ENCODE measurements at places on chromosomes 6 and 20. TPM values are rescaled to one million over a fixed set of nuclear protein-coding genes. Genes with fewer than 3 reads are reported as not detected.
A peak's percentile ranks its signal among the peaks of the same experiment; 100 is the strongest.

DNA sequence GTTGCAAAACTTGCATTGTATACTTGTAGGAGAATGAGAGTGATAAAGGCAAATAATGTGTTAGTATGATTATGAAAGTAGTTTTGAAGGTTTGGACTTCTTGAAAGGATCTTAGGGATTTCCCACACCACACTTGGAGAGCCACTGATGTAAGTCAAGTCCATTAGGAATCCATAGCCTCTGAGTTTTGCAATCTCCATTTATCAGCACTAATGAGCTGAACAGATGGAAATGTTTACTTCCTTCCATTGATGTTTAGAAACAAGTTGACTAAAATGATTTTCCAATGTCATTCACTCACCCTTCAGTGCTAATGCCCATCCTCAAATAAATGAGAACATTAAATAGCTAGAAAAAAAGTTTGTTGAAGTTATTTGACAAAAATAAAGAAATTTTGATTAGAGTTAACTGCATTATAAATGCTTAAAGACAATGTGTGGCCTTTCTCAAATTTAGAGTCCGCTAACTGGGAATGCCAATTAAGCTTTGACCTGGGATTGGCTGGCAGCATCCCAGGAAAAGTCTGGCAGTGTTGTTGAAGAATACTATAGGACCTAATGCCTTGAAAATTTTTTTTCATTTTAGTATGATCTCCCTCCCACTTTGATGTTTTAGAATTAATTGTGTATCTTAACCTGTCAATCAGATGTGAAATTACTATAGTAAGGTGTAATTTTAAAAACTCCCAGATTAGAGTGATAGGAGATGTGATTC is 68.0 kb downstream of the SLC35F1 start:
- H3K27ac ChIP-seq = no peak overlapping the region
- no peak overlapping the region for H3K4me3 ChIP-seq
- DNase-seq = no peak

- H3K4me3 ChIP-seq = no peak overlapping the region
- no peak overlapping the region for H3K27ac ChIP-seq
- H3K27me3 ChIP-seq = no peaks in the 10 kb centered on the region
- H3K36me3 ChIP-seq = no peaks in the 10 kb centered on the region
- no peaks in the 10 kb centered on the region for H3K4me1 ChIP-seq
Observed at GRCh38 chr6:158629367-158630221, 14.9 kb downstream of the DYNLT1 start.

GRCh38 chr20:23166563-23166962 is 80.4 kb upstream of the CD93 start:
- no peaks in the 10 kb centered on the region for H3K36me3 ChIP-seq
- peaks cover 8% of the 10 kb centered on the region for H3K4me1 ChIP-seq
- H3K27ac ChIP-seq = no peak overlapping the region
- no peak overlapping the region for H3K4me3 ChIP-seq
- no peaks in the 10 kb centered on the region for H3K27me3 ChIP-seq

GRCh38 chr20:58523072-58523970 is 8.1 kb upstream of the APCDD1L start:
- peak; percentile 56 for DNase-seq
- H3K27me3 ChIP-seq = peaks cover 1% of the 10 kb centered on the region
- peak overlapping the region; percentile 82 for H3K27ac ChIP-seq
- H3K4me1 ChIP-seq = peaks cover 28% of the 10 kb centered on the region
- H3K36me3 ChIP-seq = peaks cover 10% of the 10 kb centered on the region
- H3K4me3 ChIP-seq = peak overlapping the region; percentile 26

- DNase-seq = peak; percentile 26
- H3K36me3 ChIP-seq = no peaks in the 10 kb centered on the region
- H3K4me3 ChIP-seq = no peak overlapping the region
- peaks cover 29% of the 10 kb centered on the region for H3K4me1 ChIP-seq
Observed at GRCh38 chr6:45900808-45901752, 114.6 kb downstream of the CLIC5 start.

DNA sequence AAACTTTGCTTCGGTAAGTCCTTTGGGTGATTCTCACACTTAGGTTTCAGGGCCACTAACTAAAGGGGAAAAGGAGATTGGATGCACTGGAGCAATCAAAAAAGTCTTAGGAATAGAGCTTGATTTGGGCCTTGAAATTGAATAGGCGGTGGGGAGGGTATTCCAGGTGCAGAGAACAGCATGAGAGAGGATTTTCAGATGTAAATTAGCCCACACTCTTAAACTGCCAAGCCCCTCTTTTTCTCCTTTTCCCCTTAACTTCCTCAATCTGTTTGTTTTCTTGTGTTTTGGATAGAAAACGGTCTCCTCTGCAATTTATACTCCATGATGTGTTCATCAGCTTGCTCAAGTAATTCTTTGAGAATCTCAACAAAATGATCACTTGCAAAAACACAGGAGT is 62.1 kb upstream of the RIPOR2 start:
- DNase-seq = no peak
- H3K4me1 ChIP-seq = peaks cover 11% of the 10 kb centered on the region
- no peaks in the 10 kb centered on the region for H3K27me3 ChIP-seq
- no peaks in the 10 kb centered on the region for H3K36me3 ChIP-seq

DNA sequence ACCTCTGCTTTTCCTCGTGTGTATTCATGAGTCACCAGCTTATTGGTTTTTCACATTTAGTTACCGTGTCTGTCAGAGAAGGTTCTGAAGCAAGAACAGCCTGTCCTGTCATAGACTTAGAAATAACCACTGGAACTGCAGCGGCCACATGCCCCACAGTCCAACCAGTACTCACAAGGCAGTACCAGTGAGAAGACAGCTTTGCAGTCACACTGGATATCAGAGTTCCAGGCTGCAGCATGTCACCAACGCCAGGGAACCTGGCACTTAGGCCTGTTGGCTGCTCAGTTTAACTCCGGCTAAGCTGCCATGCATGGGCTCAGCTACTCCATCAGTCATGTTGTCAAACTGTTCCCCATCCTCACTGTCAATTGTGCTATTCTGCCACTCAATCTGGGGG is 40.1 kb downstream of the ADNP start:
- H3K4me3 ChIP-seq = no peak overlapping the region
- H3K4me1 ChIP-seq = no peaks in the 10 kb centered on the region
- no peak for DNase-seq
- peaks cover 31% of the 10 kb centered on the region for H3K36me3 ChIP-seq
- H3K27ac ChIP-seq = no peak overlapping the region

DNA sequence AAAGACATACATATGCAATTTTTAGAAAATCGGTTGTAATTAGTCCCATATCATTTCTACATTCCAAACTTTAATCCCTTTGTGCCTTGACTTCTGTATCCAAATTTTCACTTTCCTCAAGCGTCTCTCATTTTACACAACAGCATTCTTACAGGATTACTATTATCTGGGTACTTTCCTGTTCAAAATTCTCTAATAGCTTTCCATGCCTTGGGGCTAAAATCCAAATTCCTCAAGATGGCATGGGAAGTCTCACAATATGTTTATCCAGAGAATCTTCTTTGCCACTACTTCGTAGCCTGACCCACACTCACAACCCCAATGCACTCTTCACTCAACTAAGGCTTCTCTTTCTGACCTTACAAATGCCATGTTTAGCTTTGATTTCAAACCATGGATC is 125.0 kb downstream of the TBX18 start:
- DNase-seq = no peak
- H3K4me3 ChIP-seq = no peak overlapping the region
- no peaks in the 10 kb centered on the region for H3K36me3 ChIP-seq
- no peaks in the 10 kb centered on the region for H3K27me3 ChIP-seq
- peaks cover 10% of the 10 kb centered on the region for H3K4me1 ChIP-seq
- H3K27ac ChIP-seq = no peak overlapping the region

- no peak overlapping the region for H3K4me3 ChIP-seq
- no peaks in the 10 kb centered on the region for H3K36me3 ChIP-seq
- DNase-seq = no peak
- no peaks in the 10 kb centered on the region for H3K27me3 ChIP-seq
Observed at GRCh38 chr20:60806354-60806753, 445.7 kb upstream of the CDH4 start.

- no peak overlapping the region for H3K27ac ChIP-seq
- DNase-seq = peak; percentile 60
- H3K36me3 ChIP-seq = no peaks in the 10 kb centered on the region
- no peaks in the 10 kb centered on the region for H3K4me1 ChIP-seq
Observed at GRCh38 chr6:29834564-29835436, 7.2 kb downstream of the HLA-G start.

GRCh38 chr6:56222499-56222898 is 24.9 kb downstream of the COL21A1 start:
- H3K36me3 ChIP-seq = no peaks in the 10 kb centered on the region
- no peak overlapping the region for H3K27ac ChIP-seq
- H3K4me1 ChIP-seq = no peaks in the 10 kb centered on the region
- H3K27me3 ChIP-seq = no peaks in the 10 kb centered on the region
- H3K4me3 ChIP-seq = no peak overlapping the region
- DNase-seq = no peak

GRCh38 chr20:39036011-39036410 is 73.9 kb downstream of the DHX35 start:
- H3K4me3 ChIP-seq = no peak overlapping the region
- H3K27me3 ChIP-seq = no peaks in the 10 kb centered on the region
- H3K4me1 ChIP-seq = no peaks in the 10 kb centered on the region
- no peak for DNase-seq

DNA sequence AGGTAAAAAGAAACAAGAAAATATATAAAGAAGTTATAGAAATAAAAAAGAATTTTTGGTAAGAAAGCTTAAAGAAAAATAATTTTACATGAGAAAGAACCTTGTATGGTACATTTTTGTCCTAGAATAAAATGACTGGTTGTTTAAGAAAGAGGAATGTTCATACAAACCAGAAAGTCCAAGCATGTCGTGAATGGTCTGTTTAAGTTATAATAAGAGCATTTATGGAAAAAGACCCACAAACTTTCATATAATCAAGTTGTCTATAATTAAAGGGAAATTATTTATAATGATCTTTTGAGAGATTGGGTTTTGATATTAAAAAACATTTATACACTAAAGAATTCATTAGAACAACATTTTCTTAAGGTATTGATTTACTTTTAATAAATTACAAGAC is 27.8 kb upstream of the FAM110A start:
- no peaks in the 10 kb centered on the region for H3K4me1 ChIP-seq
- no peak overlapping the region for H3K4me3 ChIP-seq
- H3K27me3 ChIP-seq = no peaks in the 10 kb centered on the region
- H3K27ac ChIP-seq = no peak overlapping the region
- peak; percentile 70 for DNase-seq
- H3K36me3 ChIP-seq = no peaks in the 10 kb centered on the region

C6orf141 gene
- 97.2 TPM for total RNA-seq

MEP1A gene
- not detected for total RNA-seq

GABRR2 gene
- not detected for total RNA-seq

PNLDC1 gene
- total RNA-seq = 0.06 TPM

BCAS1 gene
- total RNA-seq = not detected

HRH3 gene
- total RNA-seq = 1.7 TPM

PHACTR3 gene
- total RNA-seq = 0.22 TPM

All from neural progenitor cell (in vitro differentiated cells).